ENCODE measurements at places on chromosomes 7 and 10. TPM values are rescaled to one million over a fixed set of nuclear protein-coding genes. Genes with fewer than 3 reads are reported as not detected.

GRCh38 chr7:36180121-36180520, 27.1 kb downstream of the EEPD1 start:
- no peak for DNase-seq
- no peaks in the 10 kb centered on the region for H3K36me3 ChIP-seq
- no peak overlapping the region for H3K4me3 ChIP-seq

DNA sequence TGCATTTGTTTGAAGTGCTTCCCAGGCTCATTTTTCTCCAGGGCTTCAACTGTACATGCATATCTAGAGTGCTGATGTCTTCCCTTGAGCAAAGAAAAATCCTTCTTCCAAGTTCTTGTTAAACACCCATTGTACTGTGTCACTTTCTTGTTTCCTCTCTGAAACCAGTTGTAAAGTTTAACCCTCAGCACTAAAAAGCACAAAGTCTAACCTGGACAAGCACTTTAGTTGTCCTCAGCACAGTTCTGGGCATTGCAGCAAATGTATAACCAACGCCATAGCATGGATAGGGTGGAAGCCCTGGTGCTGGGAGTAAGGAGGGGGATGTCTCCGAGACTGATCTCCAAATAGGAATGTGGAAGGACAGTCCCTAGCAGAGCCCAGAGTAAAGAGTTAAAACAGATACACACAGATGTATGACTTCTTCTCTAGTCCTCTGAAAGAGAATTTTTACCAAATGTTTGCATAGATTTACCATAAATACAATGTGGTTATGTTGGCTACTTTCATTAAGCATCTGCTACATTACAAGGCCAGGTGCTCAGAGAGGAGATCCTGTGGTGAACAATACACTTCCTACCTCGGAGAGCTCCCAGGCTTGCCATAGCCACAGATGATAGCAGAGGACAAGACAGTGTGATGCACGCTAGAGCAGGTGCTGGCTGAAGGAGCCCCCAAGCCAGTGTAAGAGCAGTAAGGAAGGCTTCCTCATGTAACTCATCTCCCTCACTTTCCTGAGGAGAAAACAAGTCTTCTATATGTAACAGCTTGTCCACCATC, 57.0 kb downstream of the DNAJC12 start:
- H3K36me3 ChIP-seq, result no peaks in the 10 kb centered on the region
- H3K4me1 ChIP-seq, result no peaks in the 10 kb centered on the region
- no peak overlapping the region for H3K4me3 ChIP-seq
- no peak overlapping the region for H3K27ac ChIP-seq

GRCh38 chr10:15660990-15661389, 58.7 kb downstream of the ITGA8 start:
- no peak for DNase-seq
- no peaks in the 10 kb centered on the region for H3K27me3 ChIP-seq
- no peak overlapping the region for H3K4me3 ChIP-seq

DNA sequence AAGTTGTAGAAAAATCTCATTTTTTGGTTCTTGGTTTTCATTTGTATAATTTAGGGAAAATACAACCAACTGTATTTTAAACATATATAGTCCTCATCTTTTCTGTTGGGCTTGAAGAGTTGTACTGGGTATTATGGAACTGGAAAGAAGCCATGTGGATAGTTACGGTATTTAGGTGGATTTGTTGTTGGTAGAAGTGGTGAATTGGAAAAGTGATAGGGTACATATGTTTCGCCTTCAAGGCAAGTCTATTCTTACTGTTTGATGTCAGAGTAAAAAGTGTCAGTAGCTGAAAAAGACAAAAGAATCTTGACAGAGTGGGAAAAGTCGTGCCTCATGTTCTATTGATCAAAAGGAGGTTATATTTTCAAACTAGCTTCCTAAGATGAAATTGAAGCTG, 64.6 kb downstream of the GBF1 start:
- no peak overlapping the region for H3K4me3 ChIP-seq
- H3K36me3 ChIP-seq, result no peaks in the 10 kb centered on the region
- peaks cover 8% of the 10 kb centered on the region for H3K4me1 ChIP-seq
- no peak for DNase-seq

GRCh38 chr7:16926861-16927260, 45.1 kb upstream of the AGR3 start:
- H3K27ac ChIP-seq, result no peak overlapping the region
- H3K36me3 ChIP-seq, result no peaks in the 10 kb centered on the region
- no peaks in the 10 kb centered on the region for H3K4me1 ChIP-seq
- no peak for DNase-seq

DNA sequence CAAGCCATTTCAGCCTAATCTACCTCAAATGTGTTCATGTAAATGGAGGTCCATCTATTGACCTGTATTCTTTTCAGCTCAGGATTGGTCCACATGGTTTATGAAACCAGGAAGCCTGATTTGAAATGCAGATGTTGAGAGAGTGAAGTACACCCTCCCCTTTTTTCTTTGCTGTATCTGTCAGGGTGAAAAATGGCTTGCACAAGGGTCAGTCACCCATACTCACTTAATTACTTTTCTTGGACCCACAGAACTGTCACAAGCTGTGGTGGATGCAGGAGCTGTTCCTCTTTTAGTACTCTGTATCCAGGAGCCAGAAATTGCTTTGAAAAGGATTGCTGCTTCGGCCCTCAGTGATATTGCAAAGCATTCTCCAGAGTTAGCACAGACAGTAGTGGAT, 41.2 kb downstream of the SPAG6 start:
- no peaks in the 10 kb centered on the region for H3K36me3 ChIP-seq
- H3K27me3 ChIP-seq, result peaks cover 3% of the 10 kb centered on the region
- H3K27ac ChIP-seq, result no peak overlapping the region
- H3K4me3 ChIP-seq, result no peak overlapping the region
- no peak for DNase-seq

- no peak overlapping the region for H3K27ac ChIP-seq
- H3K36me3 ChIP-seq, result no peaks in the 10 kb centered on the region
- no peak for DNase-seq
- H3K4me1 ChIP-seq, result peaks cover 2% of the 10 kb centered on the region
These were observed 10.1 kb upstream of the CSTF2T start for GRCh38 chr10:51709324-51709972.

- no peaks in the 10 kb centered on the region for H3K36me3 ChIP-seq
- peak overlapping the region; percentile 88 for H3K4me3 ChIP-seq
- peak; percentile 28 for DNase-seq
- peak overlapping the region; percentile 77 for H3K27ac ChIP-seq
- H3K27me3 ChIP-seq, result no peaks in the 10 kb centered on the region
These were observed 819 bp downstream of the HYCC1 start for GRCh38 chr7:23012908-23013714.

DNA sequence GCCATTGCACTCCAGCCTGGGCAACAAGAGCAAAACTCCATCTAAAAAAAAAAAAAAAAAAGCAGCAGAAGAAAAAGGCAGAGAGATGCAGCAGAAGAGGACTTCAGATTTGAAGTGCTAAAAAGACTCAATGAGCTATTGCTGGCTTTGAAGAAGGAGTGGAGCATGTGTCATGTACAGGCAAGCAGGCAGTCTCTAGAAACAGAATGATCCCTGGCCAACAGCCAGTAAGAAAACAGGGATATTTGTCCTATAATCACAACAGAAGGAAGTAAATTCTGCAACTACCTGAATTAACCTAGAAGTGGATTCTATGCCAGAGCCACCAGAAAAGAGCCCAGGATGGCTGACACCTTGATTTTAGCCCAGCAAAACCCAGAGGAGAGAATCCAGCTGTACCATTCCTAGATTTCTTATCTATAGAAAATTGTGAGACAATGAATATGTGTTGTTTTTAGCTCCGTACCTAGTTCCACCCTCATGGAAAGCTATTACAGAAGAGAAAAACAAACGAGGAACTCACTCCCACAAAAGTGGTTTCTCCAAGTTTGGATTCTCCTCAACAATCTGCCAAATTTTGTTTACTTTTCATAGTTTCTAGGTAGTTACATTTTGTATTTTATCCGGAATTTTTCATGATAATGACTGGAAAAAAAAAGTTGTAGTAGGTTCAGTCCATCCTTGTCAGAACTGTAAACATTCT, 198.2 kb upstream of the GNAI1 start:
- H3K27me3 ChIP-seq, result no peaks in the 10 kb centered on the region
- H3K4me1 ChIP-seq, result no peaks in the 10 kb centered on the region
- no peak overlapping the region for H3K4me3 ChIP-seq
- no peak overlapping the region for H3K27ac ChIP-seq
- DNase-seq, result peak; percentile 8

DNA sequence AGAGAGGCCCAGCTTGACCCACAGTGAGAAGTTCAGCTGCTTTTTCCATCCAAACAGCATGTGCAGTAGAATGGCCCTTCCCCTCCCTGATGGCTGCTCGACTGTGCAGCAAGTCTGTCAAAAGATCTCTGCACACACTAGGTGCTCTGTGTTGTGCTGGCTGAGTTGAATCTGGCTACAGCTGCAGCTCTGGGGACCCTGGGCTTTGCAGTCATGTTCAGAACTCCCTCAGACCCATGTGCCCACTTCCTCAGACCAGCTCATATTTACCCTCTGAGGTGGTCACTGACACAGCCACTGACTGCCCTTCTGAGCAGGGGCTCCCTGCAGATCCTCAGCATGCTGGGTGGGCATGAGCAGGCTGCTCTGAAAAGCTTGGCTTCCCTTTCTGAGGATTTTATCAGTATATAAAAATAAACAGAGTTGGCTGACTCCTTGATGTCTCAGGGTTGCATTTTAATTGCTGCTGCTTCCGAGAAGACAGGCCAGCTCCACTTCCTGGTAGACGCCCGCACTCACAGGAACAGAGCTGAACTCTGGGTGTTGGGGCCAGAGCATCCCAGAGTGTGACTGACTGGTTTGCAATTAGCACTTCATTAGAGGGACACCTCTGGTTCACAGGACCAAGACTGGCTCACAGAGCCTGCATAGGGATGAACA, 507.9 kb downstream of the RPS24 start:
- no peak overlapping the region for H3K4me3 ChIP-seq
- H3K27ac ChIP-seq, result peak overlapping the region; percentile 90
- peak; percentile 68 for DNase-seq
- H3K36me3 ChIP-seq, result no peaks in the 10 kb centered on the region
- peaks cover 23% of the 10 kb centered on the region for H3K4me1 ChIP-seq
- H3K27me3 ChIP-seq, result no peaks in the 10 kb centered on the region

The DKK1 gene
- total RNA-seq, result 54.4 TPM

GRCh38 chr7:26514633-26515032, 223.0 kb downstream of the SNX10 start:
- no peaks in the 10 kb centered on the region for H3K36me3 ChIP-seq
- DNase-seq, result no peak
- H3K4me3 ChIP-seq, result no peak overlapping the region
- H3K27me3 ChIP-seq, result no peaks in the 10 kb centered on the region
- no peak overlapping the region for H3K27ac ChIP-seq
- H3K4me1 ChIP-seq, result no peaks in the 10 kb centered on the region

- H3K27me3 ChIP-seq, result no peaks in the 10 kb centered on the region
- H3K4me1 ChIP-seq, result peaks cover 6% of the 10 kb centered on the region
- H3K4me3 ChIP-seq, result no peak overlapping the region
- no peaks in the 10 kb centered on the region for H3K36me3 ChIP-seq
These were observed 79.5 kb upstream of the SVIL start for GRCh38 chr10:29714096-29714874.

- H3K27ac ChIP-seq, result no peak overlapping the region
- H3K4me1 ChIP-seq, result no peaks in the 10 kb centered on the region
- H3K36me3 ChIP-seq, result no peaks in the 10 kb centered on the region
- no peaks in the 10 kb centered on the region for H3K27me3 ChIP-seq
These were observed 435.8 kb upstream of the MGMT start for GRCh38 chr10:129030996-129031843.

The SUN3 gene
- not detected for total RNA-seq

The CCDC71L gene
- total RNA-seq, result 39.1 TPM

DNA sequence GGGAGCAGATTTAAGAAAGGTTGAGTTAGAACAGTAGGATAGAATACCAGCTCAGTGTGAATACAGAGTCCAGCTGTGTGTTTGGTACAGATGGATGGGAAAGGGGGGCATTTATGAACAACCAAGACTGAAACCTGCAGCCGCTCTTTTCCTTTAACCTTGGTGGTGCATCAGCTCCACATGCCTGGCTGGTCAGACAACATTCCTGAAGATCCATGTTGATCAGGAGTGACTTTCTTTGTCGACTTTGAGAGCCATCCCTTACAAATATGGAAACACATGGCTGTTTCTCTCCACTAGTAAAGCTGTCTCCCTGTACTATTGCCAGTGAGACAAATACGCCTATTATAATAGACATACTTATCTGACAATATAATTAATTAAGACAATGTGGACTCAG, 476.5 kb upstream of the IGFBP3 start:
- H3K36me3 ChIP-seq, result no peaks in the 10 kb centered on the region
- H3K27me3 ChIP-seq, result peaks cover 2% of the 10 kb centered on the region
- no peak overlapping the region for H3K4me3 ChIP-seq
- DNase-seq, result no peak
- H3K27ac ChIP-seq, result no peak overlapping the region
- H3K4me1 ChIP-seq, result no peaks in the 10 kb centered on the region

DNA sequence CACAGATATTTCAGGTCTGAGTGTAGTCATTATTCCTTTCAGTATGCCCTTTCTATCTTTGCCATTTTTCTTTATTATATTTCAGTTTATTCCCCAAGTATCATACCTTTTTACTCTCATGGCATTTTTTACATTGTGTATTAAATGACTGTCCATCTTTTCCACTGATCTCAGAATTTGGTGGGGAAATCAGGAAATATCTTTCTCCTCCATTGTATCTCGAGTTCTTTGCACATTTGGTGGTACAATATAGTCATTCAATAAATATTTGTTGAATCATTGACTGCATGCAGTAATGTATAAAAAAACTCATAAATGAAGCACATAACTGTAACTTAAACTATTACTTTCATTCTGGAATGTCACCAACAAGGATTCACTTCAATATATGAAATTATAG, 354.7 kb downstream of the HGF start:
- no peak overlapping the region for H3K27ac ChIP-seq
- H3K27me3 ChIP-seq, result no peaks in the 10 kb centered on the region
- H3K4me3 ChIP-seq, result no peak overlapping the region
- H3K36me3 ChIP-seq, result no peaks in the 10 kb centered on the region
- no peak for DNase-seq

DNA sequence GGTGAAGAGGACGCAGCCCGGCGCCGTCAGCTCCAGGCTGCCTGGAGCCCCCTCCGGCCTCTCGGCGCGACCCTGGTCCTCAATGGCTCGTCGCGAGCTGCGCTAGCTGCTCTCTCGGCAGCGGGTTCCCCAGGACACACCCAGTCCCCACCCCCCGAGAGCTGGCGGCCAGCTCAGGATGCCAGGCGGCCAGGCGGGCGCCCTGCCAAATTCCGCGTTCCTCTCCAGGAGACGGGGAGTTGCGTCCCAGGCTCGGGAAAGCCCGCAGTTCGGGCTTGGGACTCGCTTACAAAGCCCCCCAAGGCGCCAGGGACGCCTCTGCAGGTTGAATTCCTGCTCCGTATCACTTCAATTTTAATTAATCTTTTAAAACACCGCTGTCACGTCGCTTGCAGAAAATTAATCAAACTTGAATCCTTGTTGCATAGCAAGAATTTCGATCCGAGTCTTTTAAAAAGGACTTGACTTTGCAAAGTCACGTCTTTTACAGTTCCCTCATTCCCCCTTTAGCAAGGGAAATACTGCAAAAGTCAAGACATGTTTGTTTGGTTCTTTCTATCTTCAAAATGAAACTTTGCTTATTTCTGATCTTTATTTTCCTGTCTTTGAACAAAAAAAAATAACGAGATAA, 28.2 kb downstream of the SKIDA1 start:
- no peaks in the 10 kb centered on the region for H3K27me3 ChIP-seq
- peak overlapping the region; percentile 15 for H3K27ac ChIP-seq
- H3K4me3 ChIP-seq, result peak overlapping the region; percentile 80
